ENCODE measurements at places on chromosomes 3 and 15.

GRCh38 chr3:55158345-55158744 lies 230.5 kb upstream of the LRTM1 start:
- DNase-seq = no peak
- no peaks in the 10 kb centered on the region for H3K36me3 ChIP-seq
- no peaks in the 10 kb centered on the region for H3K27me3 ChIP-seq
- peaks cover 5% of the 10 kb centered on the region for H3K4me1 ChIP-seq
- no peak overlapping the region for H3K27ac ChIP-seq

DNA sequence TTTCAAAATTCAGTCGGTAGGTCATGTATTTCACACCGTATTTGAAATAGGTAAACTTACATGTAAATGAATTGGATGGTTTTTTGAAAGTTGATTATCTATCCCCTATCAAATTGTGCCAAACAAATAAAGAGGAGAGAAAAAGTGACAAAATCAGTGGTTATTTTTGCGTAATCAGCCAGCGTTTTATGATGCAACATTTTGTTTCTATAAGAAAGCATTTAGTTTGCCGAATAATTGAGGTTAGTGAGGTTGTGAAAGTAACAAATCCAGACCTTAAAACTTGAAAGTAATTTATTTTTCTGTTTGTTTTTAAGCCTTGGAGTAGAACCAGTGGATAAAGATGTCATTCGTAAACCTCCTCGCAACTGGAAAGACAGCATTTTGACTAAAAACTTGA lies 29.3 kb downstream of the ASTE1 start:
- DNase-seq = no peak
- peaks cover 8% of the 10 kb centered on the region for H3K36me3 ChIP-seq
- no peaks in the 10 kb centered on the region for H3K27me3 ChIP-seq
- H3K4me3 ChIP-seq = no peak overlapping the region
- H3K4me1 ChIP-seq = no peaks in the 10 kb centered on the region
- H3K27ac ChIP-seq = no peak overlapping the region

- no peaks in the 10 kb centered on the region for H3K27me3 ChIP-seq
- H3K4me1 ChIP-seq = peaks cover 4% of the 10 kb centered on the region
- no peaks in the 10 kb centered on the region for H3K36me3 ChIP-seq
- H3K4me3 ChIP-seq = no peak overlapping the region
- H3K27ac ChIP-seq = peak overlapping the region; percentile 49
Measured at GRCh38 chr3:196620161-196620604, 19.3 kb upstream of the NRROS start.

DNA sequence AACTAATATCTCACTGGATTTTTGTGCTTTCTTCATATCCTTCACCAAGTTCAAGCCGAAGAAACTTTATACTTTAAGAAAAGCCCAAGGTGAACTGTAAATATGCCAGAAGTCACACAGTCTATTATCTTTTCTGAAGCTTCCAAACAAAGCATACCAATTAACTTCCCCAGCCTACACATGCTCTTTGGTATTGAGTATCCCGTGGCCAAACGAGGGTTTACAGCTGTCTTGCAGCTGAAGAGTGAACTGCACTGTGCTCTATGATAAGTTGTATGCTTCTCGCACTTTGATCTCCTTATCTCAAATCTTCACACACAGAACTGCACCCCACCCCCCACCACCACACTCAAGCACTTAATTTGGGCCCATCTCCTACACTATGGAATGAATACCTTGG lies 215.6 kb upstream of the VEPH1 start:
- H3K36me3 ChIP-seq = no peaks in the 10 kb centered on the region
- H3K4me3 ChIP-seq = no peak overlapping the region
- H3K4me1 ChIP-seq = no peaks in the 10 kb centered on the region
- H3K27me3 ChIP-seq = no peaks in the 10 kb centered on the region
- H3K27ac ChIP-seq = no peak overlapping the region
- no peak for DNase-seq

DNA sequence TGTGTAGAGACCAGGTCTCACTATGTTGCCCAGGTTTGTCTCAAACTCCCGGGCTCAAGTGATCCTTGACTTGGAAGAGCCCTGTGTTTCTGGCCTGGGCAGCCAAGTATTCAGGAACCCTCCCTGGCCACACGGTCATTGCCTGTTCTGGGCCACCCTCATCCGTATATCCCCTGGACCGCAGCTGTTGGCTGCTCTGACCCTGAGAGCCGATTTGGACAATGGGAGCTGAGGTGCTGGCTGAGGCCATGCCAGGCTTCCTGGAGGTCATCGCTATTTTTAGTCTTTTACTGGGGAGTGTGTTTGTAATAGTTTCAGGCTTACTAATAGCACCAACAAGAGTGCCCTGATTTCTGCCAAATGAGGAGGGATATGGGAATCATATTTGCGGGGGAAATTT lies 60.7 kb downstream of the ADAMTS7 start:
- H3K36me3 ChIP-seq = no peaks in the 10 kb centered on the region
- H3K27ac ChIP-seq = no peak overlapping the region
- DNase-seq = no peak
- no peaks in the 10 kb centered on the region for H3K27me3 ChIP-seq
- H3K4me3 ChIP-seq = no peak overlapping the region
- peaks cover 33% of the 10 kb centered on the region for H3K4me1 ChIP-seq

DNA sequence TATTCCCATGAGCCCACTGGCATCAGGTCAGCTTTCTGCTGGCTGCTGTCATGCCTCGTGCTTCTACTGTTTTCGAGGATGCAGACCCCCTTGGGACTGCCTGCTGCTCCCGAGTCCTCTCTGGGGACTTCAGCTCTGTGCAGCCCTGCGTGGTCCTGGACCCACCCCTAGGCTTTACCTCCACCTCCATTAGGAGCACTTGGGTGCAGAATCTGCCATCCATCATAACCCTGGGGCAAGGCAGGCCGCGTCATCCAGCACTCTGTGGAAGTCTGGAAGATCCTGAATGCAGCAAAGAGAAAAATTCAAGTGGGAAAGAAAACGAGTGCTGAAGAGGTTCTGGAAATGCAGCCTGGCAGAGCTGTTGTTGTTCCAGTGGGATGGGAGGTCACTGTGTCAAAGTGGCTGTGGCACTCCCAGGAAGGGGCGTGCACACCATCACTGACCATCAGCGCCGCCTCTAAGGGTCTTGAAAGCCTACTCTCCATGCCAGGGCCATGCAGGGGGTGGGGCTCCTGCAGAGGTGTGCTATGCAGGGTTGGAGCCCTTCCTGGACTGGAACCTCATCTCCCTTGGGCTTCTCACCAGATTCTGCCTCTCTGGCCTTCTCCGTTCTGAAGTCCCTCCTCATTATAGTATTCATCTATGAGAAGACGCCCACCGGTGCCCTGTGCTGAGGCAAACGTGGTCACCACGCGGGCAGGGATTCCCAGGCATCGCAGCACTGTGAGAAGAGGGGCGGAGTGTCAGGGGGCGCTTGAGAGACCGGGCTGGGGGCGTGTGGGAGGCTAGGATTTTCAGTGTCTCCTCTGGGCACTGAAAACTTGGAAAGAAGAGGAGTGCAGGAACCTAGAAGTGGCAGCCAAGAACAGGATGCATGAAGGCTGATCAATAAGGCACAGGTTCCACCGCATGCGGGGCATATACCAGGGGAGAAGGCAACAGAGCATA lies 12.5 kb downstream of the EPB42 start:
- H3K4me3 ChIP-seq = no peak overlapping the region
- no peaks in the 10 kb centered on the region for H3K36me3 ChIP-seq
- peaks cover 34% of the 10 kb centered on the region for H3K27me3 ChIP-seq
- no peak overlapping the region for H3K27ac ChIP-seq

DNA sequence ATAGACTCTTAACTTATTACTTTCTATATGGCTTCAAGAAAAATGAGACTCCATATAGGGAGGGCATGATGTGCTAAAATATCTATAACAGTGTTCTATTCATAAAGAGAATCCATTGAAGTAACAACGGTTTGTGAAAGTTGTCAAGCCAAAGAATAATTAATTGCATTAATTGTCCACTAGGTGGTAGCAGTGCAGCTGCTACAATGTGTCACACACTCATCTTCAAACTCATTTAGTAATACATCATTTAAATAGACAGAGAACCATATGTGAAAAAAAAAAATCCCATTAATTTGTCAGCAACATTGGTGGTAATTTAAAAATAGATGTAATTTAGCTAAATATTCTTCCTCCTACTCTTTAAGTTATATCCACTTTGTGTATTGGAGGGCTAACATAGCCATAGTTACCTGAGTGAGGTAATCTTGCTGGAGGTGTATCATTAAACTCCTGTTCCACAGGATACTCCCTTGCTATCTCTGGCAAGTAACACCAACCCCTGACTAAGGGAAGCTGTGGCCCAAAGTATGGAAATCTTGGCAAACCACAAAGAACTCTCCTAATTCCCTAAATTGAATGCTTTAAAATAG lies 3.7 kb upstream of the CPA3 start:
- H3K4me1 ChIP-seq = no peaks in the 10 kb centered on the region
- peak; percentile 28 for DNase-seq
- no peak overlapping the region for H3K27ac ChIP-seq
- no peaks in the 10 kb centered on the region for H3K36me3 ChIP-seq
- no peak overlapping the region for H3K4me3 ChIP-seq
- no peaks in the 10 kb centered on the region for H3K27me3 ChIP-seq

GRCh38 chr3:126389112-126389793 lies 5.5 kb upstream of the CFAP100 start:
- no peaks in the 10 kb centered on the region for H3K36me3 ChIP-seq
- H3K4me3 ChIP-seq = peak overlapping the region; percentile 51
- H3K27me3 ChIP-seq = peaks cover 35% of the 10 kb centered on the region

- H3K27me3 ChIP-seq = no peaks in the 10 kb centered on the region
- no peak overlapping the region for H3K4me3 ChIP-seq
- H3K27ac ChIP-seq = no peak overlapping the region
- no peak for DNase-seq
Measured at GRCh38 chr15:65778269-65778668, 13.8 kb downstream of the DENND4A start.

DNA sequence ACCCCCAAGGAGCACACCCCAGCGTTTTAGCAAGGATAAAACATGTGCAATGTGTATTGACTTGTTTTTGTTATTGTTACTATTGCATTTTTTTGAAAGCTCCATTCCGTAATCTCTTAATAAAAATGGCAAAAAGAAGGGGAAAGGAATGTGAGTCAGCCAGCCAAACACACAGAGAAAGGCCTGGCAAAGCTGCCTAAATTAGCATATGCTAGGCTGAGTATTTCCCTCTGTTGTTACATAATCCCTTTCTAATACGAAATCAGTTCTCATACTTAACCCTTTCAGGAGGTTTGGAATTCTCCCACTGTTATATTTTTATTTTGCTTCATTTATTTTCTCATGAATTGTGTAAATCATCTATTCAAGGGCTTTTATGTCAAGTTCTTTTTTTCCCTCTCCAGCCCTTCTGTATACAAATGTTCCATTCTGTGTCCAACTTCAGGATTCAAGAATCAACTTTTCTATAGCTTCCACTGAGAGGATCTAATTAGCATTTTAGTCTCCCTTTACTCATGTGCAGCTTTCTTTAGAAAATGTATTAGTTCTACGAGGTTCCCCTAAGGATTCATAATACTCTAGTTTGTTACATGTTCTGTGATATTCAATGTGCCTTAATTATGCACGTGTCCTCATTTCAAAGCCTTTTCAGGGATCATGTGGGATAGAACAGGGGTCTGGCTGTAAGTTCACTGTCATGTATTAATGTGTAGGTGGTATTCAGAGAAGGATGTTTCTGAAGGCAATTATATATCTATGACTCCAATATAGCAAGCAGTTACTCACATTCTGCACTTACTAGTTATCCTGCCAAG lies 9.2 kb downstream of the CADM2 start:
- H3K4me3 ChIP-seq = no peak overlapping the region
- no peaks in the 10 kb centered on the region for H3K27me3 ChIP-seq
- peak; percentile 60 for DNase-seq

GRCh38 chr3:69445024-69445423 lies 59.1 kb upstream of the FRMD4B start:
- no peaks in the 10 kb centered on the region for H3K36me3 ChIP-seq
- no peaks in the 10 kb centered on the region for H3K27me3 ChIP-seq
- H3K27ac ChIP-seq = no peak overlapping the region

DNA sequence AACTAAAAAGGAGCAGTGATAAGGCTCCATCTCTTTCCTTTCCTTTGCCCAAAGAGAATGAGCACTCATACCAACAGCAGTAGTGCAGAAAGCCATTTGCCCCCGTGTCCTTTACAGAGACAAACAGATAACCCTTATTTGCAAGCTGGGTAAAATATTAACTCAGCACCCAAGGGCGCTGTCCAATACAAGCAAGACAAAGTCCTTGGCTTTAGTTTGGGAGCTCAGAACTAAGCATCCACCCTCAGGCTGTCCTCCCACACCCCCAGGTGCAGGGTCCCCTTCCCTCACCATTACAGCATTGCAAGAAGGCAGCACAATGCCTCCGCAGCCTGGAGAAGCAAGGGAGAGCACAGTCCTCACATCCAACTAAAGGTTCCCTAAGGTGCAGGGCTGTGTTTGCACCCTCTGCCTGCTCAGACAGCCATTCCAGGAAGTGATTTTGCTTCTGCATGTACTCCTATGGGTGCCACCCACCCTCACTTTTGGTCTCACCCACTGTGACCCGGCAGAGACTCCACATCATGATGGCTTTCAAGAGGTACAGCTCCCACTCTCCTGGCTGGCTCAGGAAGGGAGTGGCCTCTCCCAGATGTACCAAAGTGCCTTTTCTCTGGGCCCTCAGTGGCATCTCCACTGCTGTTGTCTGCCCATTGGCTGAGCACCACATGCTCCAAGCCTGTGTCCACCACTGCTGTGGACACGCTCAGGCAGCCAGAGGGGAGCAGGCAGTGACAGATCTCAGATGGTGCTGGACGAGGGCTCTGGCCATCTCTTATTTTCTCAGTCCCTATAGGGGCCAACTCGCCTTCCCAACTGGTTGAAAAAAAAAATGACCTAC lies 34.1 kb upstream of the HES1 start:
- H3K36me3 ChIP-seq = no peaks in the 10 kb centered on the region
- no peak overlapping the region for H3K4me3 ChIP-seq
- H3K27me3 ChIP-seq = peaks cover 27% of the 10 kb centered on the region

DNA sequence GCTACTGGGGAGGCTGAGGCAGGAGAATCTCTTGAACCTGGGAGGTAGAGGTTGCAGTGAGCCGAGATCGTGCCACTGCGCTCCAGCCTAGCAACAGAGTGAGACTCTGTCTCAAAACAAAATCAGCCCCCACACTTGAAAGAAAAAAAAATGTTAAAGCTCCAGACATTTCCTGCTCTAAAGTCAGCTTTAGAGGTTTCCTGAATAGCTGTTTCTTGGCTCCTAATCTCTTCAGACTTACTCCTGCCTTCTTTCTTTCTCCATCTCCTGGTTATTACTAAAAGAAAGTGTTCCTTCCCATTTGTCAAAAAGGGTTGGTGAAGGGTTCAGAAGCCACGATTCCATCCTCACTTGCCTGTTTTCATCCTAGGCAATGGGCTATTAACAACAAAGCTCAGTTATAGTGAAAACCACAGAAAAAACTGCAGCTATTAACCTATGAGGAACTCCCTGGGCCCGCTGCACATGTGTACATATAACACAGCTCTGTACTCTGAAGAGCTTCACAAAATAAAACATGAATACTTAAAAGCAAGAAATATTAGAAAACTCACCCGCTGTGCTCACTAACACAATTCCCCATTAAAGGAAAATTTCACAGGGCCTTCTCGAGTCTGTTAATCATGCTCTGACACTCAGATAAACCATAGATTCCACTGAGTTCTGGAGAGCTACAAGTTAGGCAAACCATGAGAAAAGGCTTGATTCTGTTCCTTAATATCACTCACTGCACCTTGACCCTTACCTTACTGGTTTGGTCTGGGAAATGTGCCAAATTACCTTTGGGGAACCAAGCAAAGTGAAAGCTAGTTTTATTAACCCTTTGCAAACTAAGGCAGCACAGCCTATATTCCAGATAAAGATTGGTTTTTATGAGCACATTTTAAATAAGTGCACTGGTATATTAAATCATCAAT lies 89.9 kb upstream of the TSPAN3 start:
- DNase-seq = peak; percentile 45
- peak overlapping the region; percentile 5 for H3K27ac ChIP-seq
- peaks cover 11% of the 10 kb centered on the region for H3K36me3 ChIP-seq
- no peak overlapping the region for H3K4me3 ChIP-seq
- H3K27me3 ChIP-seq = no peaks in the 10 kb centered on the region
- H3K4me1 ChIP-seq = no peaks in the 10 kb centered on the region
